NCI-H2171 (cell line): ENCODE measurements at places on chromosomes 16 and 17.

GRCh38 chr17:48470388-48471034, 40.5 kb upstream of the SKAP1 start:
- DNase-seq, result no peak

GRCh38 chr16:278863-279366, 1.5 kb upstream of the ARHGDIG start:
- DNase-seq, result peak; percentile 36

DNA sequence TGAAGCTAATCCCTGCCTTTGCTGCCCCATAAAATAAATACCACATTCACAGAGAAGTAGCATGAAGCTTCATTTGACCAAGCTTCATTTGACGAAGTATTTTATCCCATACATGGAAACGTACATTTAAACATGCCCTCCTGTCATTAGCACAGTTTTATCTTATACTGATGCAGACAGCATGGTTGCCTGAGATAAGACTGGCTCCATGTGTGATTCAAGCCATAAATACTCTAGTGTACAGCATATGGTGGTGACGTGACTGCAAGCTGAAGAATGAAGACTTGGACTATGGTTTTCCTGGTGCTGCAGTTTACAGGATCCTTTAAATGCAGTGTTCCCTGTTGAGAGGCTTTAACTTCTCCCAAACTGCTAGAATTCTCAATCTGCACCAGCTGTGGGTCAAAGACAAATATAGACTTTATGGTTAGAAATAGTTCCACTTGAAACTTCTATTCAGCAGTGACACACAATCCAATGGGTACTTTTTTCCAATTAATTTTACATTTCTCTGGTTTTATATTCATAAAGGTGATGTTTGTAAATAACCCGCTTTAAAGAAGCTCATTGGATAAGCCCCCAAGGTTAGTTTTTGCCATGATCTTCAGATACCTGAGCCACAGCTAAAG, 64.9 kb downstream of the CYB561 start:
- no peak for DNase-seq

DNA sequence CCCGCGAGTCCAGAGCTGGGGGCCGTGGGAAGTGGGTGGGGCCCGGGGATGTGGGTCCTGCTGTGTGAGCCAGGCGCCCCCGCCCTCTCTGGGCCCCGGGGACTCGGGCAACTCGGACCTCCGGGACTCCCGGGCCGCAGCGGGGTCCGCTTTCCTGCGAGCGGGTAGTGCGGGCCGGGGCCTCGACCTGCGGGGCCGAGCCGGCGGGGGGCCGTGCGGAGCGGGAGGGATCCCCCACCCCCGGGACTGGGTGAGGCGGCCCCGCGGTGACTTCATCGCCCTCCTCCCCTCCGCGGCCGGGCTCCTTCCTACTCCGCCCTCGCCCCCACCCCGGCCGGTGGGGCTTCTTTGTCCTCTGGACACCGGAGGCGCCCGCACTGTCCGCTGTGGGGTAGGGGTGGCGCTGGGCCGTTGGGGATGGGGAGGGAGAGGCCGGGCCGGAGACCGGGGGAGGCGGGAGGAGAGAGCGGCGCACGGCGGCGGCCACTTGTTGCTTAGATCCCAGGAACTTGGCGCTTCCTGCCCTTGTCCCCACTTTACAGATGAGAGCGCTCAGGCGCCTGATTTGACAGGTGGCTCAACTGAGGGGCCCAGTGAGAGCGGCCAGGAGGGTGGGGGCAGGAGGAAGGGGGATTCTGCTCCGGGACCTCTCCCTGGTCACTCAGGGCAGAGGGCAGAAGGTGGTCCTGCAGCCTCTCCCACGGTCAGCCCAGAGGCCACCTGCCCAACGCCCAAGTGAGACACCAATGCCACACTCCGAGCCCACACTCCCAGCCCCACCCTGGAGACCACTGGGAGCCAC, 874 bp downstream of the CMTM3 start:
- DNase-seq, result no peak

GRCh38 chr17:75459590-75460267, 3.3 kb downstream of the TMEM94 start:
- DNase-seq, result no peak

DNA sequence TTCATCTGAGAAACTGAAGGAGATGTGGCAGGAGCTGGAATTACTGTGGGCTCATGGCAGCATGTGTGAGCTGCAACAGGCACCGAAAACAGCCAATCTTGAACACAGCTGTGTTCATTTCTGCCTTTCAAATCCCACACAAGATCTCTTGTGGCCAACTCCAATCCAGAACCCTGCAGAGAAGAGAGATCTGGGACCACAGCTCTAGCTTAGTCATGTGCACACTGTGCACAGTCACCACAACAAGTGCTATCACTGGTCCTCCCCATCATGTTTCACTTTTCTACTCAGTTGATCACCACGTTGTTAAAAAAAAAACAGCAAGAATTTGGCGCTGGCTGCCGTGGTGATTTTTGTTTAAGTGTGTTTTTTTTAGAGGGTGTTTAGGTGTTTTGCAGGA, 254.5 kb upstream of the ELAC2 start:
- DNase-seq, result no peak

DNA sequence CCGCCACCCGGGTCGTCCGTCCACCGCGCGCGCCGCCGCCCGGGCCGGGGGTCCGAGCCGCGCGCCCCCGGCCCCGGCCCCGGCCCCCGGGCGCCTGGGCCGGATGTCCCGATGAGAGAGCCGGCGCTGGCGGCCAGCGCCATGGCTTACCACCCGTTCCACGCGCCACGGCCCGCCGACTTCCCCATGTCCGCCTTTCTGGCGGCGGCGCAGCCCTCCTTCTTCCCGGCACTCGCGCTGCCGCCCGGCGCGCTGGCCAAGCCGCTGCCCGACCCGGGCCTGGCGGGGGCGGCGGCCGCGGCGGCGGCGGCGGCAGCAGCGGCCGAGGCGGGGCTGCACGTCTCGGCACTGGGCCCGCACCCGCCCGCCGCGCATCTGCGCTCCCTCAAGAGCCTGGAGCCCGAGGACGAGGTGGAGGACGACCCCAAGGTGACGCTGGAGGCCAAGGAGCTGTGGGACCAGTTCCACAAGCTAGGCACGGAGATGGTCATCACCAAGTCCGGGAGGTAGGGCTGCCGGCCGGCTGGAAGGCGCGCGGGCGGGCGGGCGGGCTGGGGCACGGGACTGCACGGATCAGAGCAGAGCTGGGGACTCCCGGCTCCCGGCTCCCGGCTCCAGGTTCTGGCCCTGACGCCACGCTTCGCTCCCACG, 548 bp downstream of the TBX2 start:
- DNase-seq, result no peak

- DNase-seq, result no peak
Measured at GRCh38 chr16:49598383-49599170, 225.0 kb downstream of the C16orf78 start.

DNA sequence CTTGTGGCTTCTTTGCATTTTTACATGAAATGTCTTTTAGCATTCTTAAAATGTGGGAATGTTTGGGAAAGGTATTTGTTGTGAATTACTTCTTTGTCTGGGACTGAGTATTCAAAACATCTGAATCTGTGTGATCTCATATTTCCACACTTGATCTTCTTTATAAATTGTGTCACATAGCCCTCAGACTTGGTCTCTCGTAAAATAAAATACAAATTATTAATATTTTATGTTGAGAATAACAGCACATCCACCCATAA, 81.9 kb downstream of the TUBD1 start:
- no peak for DNase-seq

GRCh38 chr17:11813871-11814270, 183.4 kb downstream of the ZNF18 start:
- no peak for DNase-seq

DNA sequence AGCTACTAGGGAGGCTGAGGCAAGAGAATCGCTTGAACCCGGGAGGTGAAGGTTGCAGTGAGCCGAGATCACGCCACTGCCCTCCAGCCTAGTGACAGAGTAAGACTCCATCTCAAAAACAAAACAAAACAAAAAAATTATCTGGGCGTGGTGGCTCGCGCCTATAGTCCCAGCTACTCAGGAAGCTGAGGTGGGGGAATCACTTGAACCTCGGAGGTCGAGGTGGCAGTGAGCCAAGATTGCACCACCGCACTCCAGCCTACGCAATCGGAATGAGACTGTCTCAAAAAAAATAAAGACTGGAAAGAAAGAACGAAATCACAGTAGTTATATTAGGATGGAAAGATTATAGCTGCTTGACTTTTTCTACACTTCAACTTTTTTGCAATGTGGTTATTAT, 18.9 kb downstream of the COG1 start:
- DNase-seq, result no peak

GRCh38 chr17:14940108-14940937, 324.8 kb downstream of the PMP22 start:
- no peak for DNase-seq

- no peak for DNase-seq
Measured at GRCh38 chr17:80183581-80184422, 14.0 kb downstream of the CARD14 start.

- DNase-seq, result no peak
Measured at GRCh38 chr16:11329891-11330290, 15.4 kb upstream of the RMI2 start.

DNA sequence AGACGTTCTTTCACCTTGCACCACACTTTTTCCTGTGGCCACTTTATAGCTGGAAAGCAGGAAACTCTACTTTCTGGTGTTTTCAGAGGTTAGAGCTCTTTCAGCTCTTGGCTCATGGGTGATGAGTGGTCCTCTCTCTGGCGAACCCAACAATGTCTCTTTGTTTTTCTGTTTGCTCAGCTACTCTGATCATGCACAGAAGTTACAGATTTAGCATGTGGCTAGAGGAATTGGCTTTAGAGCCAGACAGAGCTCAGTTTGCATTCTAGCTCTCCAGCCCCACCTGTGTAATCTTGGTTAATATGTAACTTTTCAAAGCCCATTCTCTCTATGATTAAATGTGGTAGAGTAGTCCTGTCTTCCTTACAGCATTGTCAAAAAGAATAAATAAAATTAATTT, 225.2 kb downstream of the HAPSTR1 start:
- DNase-seq, result no peak
